ENCODE measurements at places on chromosomes 3 and 15.

- no peak for DNase-seq
These were observed 54.5 kb downstream of the PSMD6 start for GRCh38 chr3:63968612-63969350.

DNA sequence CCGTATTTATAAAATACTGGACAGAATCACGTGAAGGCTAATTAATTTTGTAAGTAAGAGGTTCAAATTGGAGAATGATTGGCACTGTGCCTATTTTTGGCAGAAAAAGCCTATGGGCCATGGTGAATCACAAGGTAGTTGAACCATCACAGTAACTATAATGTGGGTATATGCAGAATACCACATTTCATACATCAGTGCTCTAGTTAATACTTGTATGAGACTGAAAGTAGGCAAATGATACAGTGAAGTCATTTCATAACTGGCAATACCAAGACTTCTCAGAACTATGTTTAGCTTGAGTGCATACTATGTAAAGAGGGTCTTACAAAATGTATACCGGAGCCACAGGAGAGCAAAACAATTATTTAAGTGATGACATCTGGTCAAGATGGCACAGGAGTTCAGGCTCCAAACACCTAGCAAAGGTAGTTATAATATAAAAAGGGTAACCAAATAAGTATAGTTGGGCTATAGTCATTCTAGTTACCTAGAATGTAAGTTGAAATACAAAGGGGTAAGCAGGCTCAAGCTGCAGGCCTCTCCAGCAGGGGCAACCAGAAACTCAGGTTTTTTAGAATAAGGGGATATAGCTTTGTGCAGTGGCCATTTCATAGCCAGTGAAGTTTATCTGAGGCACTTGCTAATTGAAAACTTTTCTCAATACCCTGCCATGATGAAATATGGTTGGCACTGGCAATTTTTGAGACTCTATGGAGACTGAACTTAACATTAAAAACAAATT lies 19.1 kb downstream of the GPR160 start:
- no peak for DNase-seq

GRCh38 chr3:46485779-46486175 lies 12.0 kb upstream of the RTP3 start:
- DNase-seq: no peak

DNA sequence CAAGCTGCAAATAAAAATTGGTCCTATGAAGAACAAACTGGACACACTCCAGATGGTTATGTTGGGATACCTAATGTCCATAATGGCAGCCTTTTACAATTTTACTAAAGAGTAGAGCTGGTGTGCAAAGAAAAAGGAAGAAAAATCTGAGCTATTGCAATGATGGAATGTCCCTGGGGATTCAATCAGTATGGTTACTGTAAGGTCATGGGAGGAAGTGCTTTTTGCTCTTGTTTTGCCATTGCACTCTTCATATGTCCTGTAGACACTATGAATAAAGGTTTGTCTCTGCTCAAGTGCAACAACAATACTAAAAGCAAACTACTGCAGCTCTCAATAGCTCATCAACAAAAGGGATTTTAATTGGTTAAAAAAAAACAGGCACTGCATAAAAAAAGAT lies 5.4 kb downstream of the PFN2 start:
- no peak for DNase-seq

DNA sequence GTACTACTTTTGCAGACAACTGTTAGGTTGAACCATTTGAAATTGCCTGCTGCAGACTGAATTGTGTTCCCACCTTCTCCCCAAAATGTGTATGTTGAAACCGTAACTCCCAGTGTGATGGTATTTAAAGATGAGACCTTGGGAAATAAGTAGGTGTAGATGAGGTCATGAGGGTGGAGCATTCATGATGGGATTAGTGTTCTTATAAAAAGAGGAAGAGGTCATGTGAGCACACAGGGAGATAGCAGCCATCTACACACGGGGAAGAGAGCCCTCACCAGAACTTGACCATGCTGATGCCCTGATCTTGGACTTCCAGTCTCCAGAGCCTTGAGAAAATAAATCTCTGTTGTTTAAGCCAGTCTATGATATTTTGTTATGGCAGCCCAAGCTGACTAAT lies 17.4 kb upstream of the FHIT start:
- DNase-seq: no peak

- no peak for DNase-seq
These were observed 37.9 kb downstream of the FNDC3B start for GRCh38 chr3:172077197-172077757.

DNA sequence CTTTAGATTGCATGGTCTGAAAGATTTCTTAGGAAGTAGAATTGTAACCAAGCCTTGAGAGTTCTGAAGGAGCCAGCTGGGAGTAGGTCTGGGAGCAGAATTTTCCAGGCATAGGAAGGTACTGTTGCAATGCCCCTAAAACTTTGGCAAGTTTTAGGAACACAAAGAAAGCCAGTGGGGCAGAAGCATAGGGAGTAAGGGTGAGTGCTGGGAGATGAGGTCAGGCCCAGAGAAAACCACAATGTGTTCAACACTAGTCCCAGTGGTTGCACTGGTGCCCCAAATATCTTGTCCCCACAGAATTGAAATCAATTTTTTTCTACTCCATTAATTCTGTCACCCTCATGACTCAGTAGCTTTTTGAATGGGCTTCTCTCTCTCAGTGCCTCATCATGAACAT lies 120.7 kb upstream of the GALNT15 start:
- no peak for DNase-seq

GRCh38 chr3:27193056-27193455 lies 176.1 kb downstream of the NEK10 start:
- no peak for DNase-seq

- no peak for DNase-seq
These were observed 43.6 kb upstream of the LIPC start for GRCh38 chr15:58388211-58388610.

All from stimulated activated CD8-positive, alpha-beta memory T cell treated with anti-CD3 and anti-CD28 coated beads, Interleukin-15, amount 100 ng/mL, for 4 hours (primary cell).